ENCODE measurements at places on chromosomes 12 and 14.

GRCh38 chr12:87795555-87795954 is 233.6 kb downstream of the C12orf50 start:
- no peak for DNase-seq

DNA sequence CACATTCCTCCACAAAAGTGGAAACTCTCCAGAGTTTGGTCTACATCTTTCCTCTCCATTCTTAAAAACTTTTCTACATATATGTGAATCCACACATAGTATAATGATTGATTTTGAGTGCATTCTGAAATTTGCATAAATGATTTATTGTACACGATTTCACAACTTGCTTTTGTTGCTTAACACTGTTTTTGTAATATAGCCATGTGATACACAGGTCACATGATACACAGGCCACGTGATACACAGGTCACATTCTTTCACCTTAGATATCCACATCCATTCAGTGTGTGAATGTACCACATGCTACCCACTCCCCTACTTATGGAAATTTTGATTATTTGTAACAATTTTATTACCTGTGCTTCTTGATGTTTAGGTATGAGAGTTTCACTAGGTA is 319.1 kb downstream of the ZFP36L1 start:
- DNase-seq = no peak

DNA sequence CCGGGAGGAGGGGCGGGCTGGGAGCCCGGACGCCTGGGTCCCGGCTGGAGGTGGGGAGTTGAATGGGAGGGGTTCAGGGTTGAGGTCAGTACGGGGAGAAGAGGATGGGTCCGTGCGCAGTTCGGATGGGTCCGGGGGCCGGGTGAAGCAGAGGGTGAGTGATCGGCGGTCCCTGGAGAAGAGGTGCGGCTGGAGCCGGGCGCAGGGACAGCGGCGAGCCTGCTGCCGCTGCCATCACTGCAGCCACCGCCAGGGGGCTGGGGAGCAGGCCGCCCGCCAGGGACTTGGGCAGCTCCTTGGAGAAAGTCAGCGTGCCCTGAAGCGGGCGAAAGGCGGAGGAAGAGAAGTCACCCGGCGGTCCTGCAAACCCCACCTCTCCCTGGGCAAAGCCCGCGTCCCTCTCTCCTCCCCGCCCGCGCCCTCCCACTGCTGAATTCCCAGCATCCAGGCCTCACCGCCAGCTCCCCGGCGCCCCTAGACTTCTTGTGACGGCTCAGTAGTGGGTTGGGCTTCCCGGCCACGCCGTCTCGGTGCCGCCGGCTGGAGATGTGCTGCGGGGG is 6.0 kb upstream of the GPR84 start:
- DNase-seq = no peak

DNA sequence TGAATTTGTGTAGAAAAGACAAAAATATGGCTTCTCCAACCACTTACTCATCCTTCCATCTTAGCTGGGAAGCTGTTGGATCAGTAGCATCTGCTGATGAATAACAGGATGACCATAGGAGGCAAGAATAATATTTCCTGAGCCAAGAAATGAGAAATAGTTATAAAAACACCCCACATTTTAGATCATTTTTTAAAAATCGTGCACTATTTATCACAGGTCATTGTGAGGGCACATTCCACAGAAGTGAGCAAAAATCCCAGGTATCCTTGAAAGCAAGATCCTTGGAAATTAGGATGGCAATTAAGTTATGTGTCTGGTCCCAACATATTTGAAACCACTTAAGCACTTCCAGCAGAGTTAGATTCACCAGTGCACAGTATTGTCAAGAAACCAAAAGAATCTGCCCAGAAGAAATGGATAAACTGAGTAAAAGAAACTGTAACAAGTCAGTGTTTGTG is 8.4 kb downstream of the FAR2 start:
- DNase-seq = no peak

- no peak for DNase-seq
Measured at GRCh38 chr14:90678846-90679362, 137.3 kb downstream of the TTC7B start.

DNA sequence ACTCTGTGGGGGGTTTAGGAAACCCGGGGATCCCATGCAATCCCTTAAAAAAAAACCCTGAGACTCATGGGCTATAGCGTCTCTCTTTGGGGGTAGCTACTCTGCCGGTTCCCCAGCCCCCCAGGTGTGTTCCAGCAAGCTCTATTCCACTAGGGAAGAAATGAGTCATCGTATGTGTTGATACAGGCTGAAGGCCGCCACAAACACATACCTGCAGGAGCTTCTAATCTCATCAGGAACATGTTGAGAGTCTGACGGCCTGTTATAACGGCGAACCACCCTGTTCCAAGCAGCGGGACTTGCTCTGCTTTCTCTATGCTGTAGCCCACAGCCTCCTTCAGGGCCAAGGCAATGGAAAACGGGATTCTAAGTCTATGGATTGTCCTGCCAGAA is 977 bp upstream of the KRT5 start:
- no peak for DNase-seq

GRCh38 chr12:50056639-50056976 is 788 bp upstream of the ASIC1 start:
- no peak for DNase-seq

DNA sequence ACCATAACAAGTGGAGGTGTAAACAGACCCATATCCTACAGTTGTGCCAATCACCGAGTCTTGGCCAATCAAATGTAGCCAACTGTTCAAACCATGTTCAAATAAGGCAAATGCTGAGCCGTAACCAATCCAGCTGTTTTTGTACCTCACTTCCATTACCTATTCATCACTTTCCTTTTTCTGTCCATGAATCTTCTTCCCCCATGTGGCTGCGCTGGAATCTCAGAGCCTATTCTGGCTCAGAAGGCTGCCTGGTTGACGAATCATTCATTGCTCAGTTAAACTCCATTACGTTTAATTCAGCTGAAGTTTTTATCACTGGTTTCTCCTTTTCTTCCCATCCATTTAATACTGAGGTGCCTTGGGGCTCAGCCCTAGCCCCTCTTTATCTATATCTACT is 71.1 kb downstream of the TBC1D30 start:
- no peak for DNase-seq

- no peak for DNase-seq
Measured at GRCh38 chr14:47543459-47543858, 131.9 kb downstream of the MDGA2 start.

- no peak for DNase-seq
Measured at GRCh38 chr14:105071326-105071725, 6.1 kb upstream of the GPR132 start.

GRCh38 chr14:64465831-64466554 is 694 bp downstream of the AKAP5 start:
- DNase-seq = no peak

GRCh38 chr12:62983594-62983993 is 48.6 kb upstream of the PPM1H start:
- DNase-seq = no peak

GRCh38 chr14:69652942-69653684 is 41.7 kb downstream of the SUSD6 start:
- no peak for DNase-seq

DNA sequence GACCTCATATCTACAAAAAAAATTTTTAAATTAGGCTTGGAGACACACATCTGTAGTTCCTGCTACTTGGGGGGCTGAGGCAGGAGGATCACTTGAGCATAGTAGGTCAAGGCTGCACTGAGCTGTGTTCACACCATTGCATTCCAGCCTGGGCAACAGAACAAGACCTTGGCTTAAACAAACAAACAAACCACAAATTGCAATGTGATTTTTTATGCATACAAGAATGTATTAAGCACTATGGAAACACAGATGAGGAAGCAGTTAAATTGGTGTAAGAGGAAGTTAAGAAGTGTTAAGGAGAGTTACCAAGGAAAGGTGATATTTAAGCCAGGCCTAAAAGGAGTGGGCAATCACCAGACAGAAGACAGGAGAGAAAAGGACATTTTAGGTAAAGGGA is 83.6 kb upstream of the HECTD1 start:
- DNase-seq = no peak

DNA sequence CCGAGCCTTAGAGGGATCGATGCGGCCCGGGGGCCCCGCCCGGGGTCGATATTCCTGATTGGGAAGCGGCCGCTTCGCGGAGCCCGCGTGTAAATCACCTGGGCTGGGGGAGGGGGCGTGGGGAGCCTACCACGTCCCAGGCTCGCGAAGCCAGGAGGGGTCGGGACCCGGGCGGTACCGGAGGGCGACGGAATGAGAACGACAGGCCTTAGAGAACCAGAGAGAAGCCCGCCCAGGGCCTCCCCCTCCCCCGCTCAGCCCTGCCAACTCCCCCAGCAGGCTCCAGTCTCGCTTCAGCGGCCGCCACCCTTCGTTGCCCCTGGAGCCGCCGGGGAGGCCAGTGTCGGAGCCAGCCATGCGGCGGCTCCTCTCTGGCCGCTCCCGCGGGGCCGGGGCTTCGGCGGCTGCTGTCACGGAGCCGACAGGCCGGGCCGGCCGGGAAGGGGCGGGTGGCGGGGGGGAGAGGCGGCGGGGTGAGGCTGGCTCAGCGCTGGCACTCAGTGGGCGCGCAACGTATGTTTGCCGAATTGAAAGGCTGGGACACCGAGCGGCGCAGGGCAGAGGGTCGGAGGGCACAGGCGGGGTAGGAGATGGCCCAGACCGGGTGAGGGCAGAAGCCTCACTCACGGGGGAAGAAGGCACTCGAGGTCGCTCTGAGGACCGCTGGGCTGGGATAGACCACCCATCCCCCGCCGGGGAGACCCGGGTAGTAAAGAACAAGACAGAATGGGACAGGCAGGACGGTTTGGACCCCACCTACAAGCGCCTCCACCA is 1.4 kb upstream of the DNAJC22 start:
- no peak for DNase-seq

DNA sequence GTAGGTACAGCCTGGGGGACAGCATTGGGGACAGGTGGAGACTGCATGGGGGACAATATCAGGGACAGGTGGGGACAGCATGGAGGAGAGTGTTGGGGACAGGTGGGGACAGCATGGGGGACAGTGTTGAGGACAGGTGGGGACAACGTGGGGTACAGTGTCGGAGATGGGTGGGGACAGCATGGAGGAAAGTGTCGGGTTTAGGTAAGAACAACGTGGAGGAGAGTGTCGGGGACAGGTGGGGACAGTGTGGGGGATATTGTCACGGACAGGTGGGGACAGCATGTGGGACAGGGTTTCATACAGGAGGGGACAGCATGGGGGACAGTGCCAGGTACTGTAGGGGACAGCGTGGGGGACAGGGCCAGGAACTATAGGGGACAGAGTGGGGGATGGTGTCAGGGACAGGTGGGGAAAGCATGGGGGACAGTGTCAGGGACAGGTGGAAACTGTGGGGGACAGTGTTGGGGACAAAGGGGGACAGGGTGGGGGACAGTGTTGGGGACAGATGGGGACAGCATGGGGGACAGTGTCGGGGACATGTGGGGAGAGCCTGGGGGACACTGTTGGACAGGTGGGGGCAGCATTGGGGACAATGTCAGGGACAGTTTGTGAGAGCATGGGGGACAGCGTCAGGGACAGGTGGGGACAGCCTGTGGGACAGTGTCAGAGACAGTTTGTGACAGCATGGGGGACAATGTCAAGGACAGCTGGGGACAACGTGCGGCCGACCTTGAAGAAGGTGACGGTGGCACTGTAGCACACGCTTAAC is 213.1 kb downstream of the TMEM121 start:
- no peak for DNase-seq

- no peak for DNase-seq
Measured at GRCh38 chr12:54058128-54058768, 4.6 kb downstream of the HOXC4 start.

All from activated CD4-positive, alpha-beta T cell treated with anti-CD3 and anti-CD28 coated beads, Interleukin-2, amount 50 U/mL, for 24 hours (primary cell).